ENCODE measurements at places on chromosomes 4 and X.

DNA sequence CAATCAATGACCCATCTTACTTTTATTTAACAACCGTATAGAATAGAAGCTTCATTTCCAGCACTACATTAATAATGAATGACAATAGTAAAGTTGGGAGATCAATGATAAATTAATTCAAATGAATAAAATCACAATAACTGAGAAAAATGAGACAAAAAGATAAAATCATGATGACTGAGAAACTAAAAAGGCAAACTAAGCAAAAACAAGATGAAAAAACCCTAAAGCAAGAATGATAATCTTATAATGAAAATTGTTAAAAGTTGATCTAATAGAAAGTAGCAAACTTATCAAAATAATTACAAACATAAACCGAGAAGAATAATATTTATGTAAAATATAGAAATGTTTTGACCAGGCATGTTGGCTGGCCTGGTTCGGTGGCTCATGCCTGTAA, 130.4 kb upstream of the INPP4B start:
- no peak for DNase-seq

DNA sequence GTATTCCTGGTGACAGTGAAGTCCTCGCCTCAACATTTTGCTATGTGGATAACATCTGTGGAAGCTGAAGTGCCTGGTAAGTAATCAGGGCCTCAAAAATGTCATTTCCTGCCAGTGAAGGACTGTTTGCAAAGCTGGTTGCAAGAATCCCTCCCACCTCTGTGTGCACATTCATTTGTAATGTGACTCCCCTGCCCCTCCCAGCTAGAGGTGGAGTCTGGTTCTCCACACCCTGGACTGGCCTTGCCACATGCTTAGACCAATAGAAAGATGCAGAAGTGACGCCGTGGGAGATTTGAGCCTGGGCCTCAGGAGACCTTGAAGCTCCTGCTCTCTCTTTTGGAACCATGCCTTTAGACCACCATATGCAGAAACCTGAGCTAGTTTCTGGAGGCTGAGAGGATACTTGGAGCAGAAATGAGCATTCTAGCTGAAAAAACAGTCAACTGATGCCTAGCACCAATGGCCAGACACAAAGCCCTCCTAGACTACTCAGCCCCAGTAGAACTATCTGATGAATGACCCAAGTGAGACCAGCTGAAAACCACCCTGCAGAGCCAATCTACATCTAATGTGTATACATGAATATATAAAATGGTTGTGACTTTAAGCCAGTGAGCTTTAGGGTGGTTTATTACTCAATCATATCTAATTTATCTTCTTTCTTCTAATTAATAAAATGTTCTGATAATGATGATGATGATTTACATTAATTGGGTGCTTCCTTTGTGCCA, 47.8 kb upstream of the CRMP1 start:
- no peak for DNase-seq

- no peak for DNase-seq
These were observed 18.0 kb upstream of the TMEM131L start for GRCh38 chr4:153448003-153448731.

- no peak for DNase-seq
These were observed 61.3 kb downstream of the ANTXR2 start for GRCh38 chr4:80011636-80012236.

DNA sequence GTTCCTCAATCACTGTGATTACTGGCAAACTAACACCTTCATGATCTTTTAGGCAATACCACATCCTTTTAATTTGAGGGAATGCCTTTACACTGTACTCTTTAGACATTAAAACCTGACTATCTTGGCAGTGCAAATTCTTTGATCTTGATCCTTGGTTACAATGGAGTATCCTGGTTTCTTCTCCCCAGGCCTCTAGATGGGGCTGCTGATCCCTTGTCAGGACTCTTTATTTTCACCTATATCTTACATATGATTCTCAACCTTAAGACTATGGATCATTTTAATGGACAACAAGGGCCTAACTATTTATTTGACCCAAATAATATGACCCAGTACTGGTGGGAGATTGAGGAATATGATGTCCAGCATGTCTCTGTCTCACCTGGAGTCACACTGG, 1005.5 kb upstream of the INTU start:
- DNase-seq = no peak

DNA sequence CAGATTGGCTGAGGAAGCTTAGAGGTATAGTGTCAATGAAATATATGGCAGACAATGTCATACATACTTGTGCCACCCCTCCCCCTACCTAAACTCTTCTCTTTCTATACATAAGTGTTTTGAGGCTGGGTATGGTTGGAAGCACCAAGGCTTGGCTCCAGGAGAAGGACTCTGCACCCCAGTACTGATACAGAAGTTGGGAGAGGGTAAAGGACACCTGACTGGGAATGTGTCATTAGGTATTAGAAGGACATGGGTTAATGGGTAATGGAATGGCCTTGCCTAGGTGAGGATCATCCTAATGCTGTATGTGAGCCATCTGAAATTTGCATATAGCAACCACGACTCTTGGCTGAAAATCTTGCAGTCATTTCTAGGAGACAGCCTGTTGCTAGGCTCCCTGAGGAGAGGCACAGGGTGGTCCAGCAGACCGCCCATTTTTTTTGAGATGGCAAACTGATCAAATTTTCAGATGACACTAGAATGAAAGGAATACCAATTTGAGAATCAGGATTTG, 26.8 kb upstream of the AP1S2 start:
- DNase-seq = no peak

DNA sequence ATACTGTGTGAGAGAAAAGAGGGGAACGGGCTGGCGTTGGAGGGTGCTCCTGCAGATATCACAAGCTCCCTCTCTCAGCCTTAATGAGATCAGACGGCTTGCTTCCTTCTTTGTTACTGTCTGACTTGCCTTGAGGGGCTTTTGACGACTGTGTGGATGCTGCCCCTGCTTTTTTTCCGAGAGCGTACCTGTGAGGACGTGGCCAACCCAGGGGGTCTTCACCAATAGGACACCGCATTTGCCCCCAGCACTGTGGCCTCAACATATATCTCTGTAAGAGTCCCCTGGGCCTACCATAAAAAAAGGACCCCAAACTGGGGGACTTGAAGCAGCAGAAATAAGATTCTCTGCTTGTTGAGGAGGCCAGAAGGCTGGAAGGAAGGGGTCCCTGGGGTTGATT, 143.9 kb downstream of the SHOX start:
- no peak for DNase-seq

- no peak for DNase-seq
These were observed 122.1 kb upstream of the EOLA2 start for GRCh38 chrX:150060406-150060805.

GRCh38 chrX:153875391-153876111, 10.4 kb downstream of the L1CAM start:
- no peak for DNase-seq

DNA sequence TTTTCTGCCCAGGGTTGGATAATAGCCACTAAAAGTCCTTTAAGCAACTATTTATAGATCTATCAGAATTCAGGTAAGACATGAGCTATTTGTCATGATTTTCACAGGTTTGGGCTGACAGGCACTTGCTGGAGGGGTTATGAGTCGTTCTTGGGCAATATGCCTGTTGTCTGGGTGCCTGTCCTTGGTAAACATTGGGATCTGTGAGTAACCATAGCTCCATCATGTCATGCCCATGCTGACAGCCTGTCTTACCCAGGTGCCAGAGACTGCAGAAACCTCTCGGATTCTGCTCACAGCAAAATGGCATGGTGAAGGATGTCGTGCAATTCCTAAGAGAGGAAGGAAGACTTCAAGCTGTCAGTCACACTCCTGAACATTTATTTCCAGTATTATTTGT, 116.0 kb upstream of the PUDP start:
- no peak for DNase-seq

GRCh38 chrX:69207216-69207615, 42.0 kb upstream of the PJA1 start:
- DNase-seq = no peak

DNA sequence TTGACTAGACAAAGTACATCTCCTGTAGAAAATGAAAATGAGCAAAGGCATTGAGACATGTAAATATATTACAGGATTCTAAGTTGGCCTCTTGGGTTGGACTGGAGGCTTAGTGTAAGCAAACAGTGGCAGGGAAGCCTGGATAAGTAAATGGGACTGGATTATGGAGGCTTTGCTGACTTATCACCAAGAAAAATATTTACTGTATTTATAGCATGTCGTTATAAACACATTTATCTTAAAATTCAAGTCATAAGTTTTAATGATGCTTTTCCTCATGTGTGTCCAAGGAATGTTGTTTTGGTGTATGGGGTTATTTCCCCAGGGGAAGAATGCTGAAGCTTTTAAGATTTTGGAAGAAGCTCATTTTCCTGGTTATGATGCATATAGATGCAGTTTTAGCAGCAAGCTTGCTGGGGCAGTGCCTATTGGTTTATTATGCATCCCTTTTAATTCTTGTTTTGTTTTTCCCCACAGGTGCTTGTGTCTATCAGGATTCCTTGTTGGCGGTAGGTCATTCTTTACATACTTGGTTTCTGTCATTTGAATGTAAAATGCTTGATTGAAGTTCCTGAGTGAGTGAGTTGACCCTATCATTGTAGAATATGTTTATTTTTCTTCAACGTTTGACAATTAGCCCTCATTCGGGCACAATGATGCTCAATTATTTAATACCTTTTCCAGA, 8.5 kb downstream of the FRAS1 start:
- DNase-seq = no peak

- DNase-seq = no peak
These were observed 67.5 kb downstream of the NEUROG2 start for GRCh38 chr4:112448306-112449132.

DNA sequence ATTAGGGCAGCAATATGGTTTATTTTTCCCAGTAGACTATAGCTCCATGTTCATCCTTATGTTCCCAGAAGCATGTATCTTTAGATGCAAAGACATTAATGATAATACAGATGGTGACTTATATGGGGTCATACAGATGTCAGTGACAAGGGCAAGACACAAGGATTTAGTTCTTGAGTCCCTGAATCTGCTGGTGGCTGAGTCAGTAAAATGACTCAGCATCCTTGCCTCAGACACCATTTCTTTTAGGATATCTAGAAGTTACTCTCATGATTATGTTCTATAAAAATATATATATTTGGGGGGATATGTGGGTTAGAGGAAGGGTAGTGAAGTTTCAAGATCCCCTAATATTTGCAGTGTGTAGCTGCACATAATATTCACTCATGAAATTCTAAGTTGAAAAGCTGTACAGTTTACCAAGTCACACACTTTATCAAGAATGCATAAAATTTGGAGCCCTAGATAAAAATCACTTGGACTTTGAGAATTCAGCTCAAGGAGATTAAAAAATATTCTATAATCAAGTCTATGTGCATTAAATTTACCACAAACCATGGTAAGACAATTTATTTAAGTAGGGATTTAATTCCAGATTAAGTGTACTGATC, 101.9 kb downstream of the LNX1 start:
- DNase-seq = no peak

Measured in cortex of kidney (tissue), 1 donor.